ENCODE measurements at places on chromosomes 13 and 19. TPM values are rescaled to one million over a fixed set of nuclear protein-coding genes. Genes with fewer than 3 reads are reported as not detected.

DNA sequence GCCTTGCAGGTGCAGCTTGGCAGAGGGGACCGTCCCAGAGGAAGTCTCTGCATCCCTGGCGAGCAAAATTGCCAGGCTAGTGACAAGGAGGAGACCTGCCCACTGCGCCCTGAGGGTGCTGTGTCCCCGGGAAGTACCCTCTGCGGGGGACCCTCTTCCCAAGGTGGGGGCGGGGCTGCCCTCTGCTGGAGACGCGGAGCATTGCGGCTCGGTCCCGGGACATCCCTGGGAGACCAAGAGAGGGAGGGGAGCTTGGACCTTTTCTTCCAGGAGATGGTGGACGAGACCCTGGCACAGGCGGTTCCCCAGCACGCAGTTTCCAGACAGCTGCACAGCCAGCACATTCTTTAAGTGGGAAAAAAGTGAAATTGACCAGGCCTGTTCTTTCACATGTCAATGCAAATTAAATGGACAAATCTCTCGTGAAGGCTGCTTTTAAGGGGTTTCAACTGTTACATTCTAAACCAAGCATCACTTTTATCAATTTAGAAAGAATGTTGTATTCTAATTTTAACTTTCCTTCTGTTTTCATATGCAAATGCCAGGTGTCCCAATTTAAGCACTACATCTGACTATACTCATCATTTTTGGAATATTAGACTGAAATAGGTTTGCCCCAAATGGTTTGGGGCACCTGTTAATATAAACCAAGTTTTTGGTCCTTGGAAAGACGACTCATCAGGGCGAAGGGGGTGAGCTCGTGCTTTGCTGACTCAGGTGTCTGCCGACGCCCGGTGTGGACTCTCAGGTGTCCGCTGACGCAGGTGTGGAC, 60.7 kb downstream of the MCF2L start:
- no peak for DNase-seq

The LPAR2 gene
- 11.6 TPM for total RNA-seq

GRCh38 chr19:15246198-15246481, 13.9 kb upstream of the EPHX3 start:
- no peak for DNase-seq

DNA sequence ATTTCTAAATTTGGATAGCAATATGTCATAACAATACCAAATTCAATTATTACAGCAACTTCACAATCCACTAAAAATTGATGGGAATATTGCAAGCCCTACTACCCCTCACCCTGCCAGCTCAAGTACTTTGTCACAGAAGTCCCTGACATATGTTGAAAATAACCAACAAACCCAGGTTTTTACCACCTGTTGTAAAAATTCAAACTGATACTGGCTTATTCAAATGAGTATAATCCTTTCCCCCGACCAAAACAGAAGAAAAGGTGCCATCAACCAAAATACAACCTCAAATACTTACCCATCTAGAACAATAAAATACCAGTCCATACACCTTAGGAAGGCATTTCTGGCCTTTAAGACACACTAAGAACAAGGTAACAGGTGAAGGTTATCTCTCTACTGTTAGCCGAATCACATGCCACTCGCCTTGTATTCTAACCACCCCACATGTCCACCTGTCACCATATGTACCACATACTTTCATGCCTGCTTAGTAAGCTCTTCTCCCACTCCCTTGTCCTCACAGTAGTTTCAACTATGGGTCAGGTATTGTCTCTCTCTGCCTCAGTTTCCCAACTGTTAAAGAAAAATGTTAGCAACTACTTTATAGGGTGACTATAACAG, 53.1 kb downstream of the USP12 start:
- DNase-seq: no peak

DNA sequence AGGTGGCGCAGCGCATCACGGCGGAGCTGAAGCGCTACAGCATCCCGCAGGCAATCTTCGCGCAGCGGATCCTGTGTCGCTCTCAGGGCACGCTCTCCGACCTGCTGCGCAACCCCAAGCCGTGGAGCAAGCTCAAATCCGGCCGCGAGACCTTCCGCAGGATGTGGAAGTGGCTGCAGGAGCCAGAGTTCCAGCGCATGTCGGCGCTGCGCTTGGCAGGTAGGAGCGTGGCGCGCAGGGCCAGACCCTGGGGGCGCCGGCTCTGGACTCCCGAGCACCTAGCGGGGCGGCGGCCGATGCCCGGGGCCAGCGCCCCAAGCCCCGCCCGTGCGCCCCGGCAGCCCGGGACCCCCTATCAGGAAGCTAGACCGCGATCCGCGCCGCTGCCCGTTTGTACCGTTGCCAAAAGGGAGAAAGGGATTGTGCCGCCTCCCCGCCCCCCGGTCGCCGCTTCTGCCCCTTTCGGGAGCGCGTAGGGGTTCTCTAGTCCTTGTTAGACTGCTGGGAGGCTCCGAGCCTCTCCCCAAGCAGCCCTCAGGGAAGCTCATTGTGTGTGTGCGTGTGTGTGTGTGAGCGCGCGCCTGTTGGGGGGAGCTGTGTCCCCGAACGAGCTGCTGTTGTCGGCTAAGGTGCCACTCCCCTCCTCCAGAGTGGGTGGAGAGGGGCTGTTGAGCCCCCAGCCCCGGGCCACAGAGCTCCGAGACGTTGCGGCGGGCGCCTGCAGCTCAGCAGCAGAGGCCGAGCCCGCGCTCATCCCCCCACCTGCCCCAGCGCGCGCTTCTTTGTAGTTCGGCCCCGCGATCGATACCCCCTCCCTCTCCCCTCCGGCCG, 1.5 kb downstream of the ONECUT3 start:
- no peak for DNase-seq

The GJA3 gene
- under 0.01 TPM for total RNA-seq

DNA sequence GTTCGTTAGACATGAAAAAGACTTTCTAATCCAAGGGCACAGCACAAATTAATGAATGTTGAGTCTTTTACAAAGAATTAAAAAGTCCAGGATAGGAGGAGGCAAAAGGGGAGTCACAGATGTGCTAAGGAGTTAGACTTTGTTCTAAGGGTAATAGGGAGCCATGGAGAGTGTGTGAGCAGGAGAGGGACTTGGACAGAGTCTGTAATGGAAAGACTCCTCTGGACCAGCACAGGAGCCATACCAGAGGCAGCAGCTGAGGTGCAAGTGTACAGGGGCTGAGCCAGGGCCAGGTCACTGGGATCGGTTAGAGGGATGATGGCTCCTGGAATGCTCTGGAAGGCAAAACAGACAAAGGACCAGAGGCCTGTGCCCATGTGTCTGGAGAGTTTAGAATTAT, 10.5 kb downstream of the GTPBP3 start:
- no peak for DNase-seq

DNA sequence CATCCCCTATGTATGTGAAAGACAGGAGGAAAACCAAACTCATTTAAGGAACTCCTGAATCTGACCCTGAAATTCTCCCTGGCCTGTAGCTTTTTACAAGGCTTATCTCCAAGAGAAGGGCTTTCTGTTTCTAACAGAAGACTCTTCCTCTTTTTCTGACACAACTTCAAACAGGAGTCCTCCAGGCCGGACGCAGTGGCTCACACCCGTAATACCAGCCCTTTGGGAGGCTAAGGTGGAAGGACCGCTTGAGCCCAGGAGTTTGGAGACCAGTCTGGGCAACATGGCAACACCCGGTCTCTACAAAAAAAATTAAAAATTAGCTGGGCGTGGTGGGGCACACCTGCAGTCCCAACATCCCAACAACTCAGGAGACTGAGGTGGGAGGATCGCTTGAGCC, 41.9 kb downstream of the CARS2 start:
- DNase-seq: no peak

The APOC4 gene
- not detected for total RNA-seq

- no peak for DNase-seq
These were observed 3.8 kb upstream of the RPL36 start for GRCh38 chr19:5686326-5686646.

The SYCN gene
- not detected for total RNA-seq

- DNase-seq: no peak
These were observed 112.9 kb downstream of the TUBA3C start for GRCh38 chr13:19068691-19069090.

DNA sequence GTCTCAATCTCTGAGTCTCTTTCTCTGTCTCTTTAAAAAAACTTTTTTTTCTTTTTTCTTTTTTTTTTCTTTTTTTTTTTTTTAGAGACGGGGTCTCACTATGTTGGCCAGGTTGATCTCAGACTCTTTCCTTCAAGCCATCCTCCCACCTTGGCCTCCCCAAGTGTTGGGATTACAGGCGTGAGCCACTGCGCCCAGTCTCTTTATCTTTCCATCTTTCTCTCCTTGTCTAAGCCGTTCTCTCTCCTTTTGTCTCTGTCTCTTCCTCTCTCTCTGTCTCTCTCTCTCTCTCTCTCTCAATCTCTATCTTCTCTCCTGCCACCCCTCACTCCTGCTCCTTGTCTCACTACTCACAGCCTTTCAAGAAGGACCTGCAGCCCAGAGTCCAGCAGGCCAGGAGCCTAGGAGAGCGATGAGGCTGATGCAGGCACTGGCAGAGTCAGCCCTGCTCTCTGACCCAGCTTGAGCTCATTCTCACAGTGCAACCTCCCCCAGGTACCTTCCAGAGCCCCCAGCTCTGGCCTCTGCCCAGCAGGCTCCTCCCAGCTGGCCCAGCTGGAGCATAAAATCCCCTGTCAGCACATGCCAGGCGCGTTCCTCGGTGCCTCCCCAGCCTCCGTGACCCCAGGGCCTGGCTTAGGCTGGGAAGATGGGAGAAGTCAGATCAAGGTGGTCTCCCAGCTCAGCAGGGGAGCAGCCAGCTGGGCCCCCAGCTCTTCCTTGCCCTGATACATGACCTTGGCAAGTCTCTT, at the start of gene NPHS1:
TSS of gene NPHS1 (minus strand) at position 476 of the 752 bp plus-strand sequence. CDS start 667 bp downstream, outside the sequence.
- no peak for DNase-seq

The C5AR1 gene
- total RNA-seq: 37.6 TPM

- no peak for DNase-seq
These were observed 331.8 kb downstream of the ITGBL1 start for GRCh38 chr13:101784313-101784712.

GRCh38 chr19:33407140-33407551, 33.6 kb downstream of the CEBPG start:
- DNase-seq: no peak

The SLC25A41 gene
- 0.71 TPM for total RNA-seq

- no peak for DNase-seq
These were observed 10.6 kb downstream of the DCAF15 start for GRCh38 chr19:13962699-13963602.

GRCh38 chr19:53294786-53295441, 27.4 kb upstream of the VN1R4 start:
- DNase-seq: no peak

The SIAH3 gene
- total RNA-seq: not detected

- DNase-seq: no peak
These were observed at the start of gene LMTK3 for GRCh38 chr19:48511800-48512503. TSS of gene LMTK3 (minus strand) at chr19:48511835. CDS start at chr19:48511576, 259 bp downstream.

The VAV1 gene
- 7.6 TPM for total RNA-seq

DNA sequence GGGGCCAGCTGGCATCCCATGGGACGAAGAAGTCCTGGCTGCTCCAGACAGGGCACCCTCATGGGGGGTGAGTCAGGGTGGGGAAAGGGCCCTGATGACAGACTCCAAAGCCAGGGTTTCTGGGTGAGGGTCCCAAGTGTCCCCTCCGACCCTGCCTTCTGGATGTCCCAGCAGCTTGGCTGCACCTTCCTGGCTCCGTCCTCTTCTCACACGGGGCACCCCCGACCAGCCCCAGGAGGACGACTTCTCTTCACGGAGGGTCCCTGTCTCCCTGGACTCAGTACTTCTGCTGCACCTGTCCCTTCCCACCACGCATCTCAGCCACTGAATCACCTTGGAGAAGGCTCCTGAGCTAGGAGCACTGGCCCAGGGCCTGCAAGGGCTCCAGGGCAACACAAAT, 19.9 kb downstream of the MIER2 start:
- no peak for DNase-seq

DNA sequence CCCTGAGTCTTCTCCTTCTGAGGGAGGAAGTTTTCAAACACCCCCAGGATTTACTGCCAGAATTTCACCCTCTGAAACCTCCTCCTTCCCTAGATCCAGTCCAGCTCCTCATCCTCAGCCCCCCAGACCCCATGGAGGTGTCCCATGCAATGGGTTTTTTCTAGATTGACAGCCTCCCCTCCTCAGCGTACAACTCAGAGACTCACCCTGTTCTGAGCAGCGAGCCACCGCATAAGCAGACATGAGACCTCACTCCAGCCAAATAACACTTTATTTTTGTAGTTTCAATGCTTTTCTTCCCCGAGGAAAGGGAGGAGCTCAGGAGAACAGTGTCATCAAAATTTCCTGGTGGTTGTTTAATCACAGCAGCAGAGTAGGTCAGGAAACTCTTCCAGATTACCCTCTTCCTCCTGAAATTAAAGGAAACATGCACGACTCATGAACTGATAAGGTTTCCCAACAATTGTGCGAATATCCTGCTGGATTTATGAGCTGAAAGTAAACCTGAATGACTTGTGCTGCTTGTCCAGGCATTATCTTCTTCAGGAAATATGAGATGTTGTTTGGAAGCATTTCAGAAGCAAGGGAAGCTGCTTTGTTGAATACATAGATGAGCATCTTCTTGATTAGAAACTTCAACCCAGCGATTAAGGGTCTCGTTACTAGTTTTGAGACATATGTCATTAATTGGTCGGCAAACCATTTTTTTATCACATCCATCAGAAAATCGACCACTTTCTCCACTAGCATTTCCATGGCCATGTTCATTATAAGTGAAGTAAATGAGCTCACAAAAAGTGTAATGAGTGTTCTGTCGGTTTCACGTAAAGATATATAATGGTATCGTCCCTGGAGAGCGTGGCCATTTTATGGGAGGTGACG, 36.2 kb downstream of the ERICH4 start:
- no peak for DNase-seq

DNA sequence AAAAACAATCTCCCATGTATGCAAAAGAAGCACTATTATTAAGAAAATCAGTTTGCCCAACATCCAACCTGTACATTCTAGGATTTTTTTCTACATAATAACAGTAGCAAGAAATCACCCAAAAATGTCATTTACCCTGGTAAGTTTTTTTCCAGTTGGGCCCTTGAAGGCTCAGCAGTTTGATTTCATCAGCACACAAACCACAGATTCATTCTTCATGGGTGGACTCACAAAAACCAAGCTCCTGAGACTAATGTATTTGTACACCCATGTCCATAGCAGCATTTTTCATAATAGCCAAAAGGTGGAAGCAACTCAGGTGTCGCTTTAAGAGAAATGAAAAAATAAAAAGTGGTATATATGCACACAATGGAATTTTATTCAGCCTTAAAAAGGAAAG, 210.1 kb downstream of the TBC1D4 start:
- no peak for DNase-seq

The ZNF420 gene
- total RNA-seq: 17.5 TPM

DNA sequence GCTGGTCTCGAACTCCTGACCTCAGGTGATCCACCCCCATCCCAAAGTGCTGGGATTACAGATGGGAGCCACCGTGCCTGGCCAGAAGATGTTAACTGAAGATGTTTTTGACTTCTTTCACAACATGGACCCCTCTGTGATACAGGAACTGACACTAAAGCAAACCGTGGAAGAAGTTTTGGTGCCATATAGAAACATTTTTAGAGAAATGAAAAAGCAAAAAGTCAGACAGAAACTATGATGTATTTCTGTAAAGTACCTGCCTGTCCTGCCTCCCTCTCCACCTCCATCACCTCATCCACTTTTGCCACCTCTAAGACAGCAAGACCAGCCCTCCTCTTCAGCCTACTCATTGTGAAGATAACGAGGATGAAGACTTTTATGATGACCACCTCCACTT, 11.3 kb downstream of the FBXO27 start:
- no peak for DNase-seq

Measured in thoracic aorta (tissue), 2 donors.